Stimulated activated CD4-positive, alpha-beta T cell treated with anti-CD3 and anti-CD28 coated beads, Interleukin-4, amount 100 ng/mL, for 4 hours (primary cell): ENCODE measurements at places on chromosomes 3 and 15.

- DNase-seq = no peak
Measured at GRCh38 chr15:58441376-58442070, 9.7 kb downstream of the LIPC start.

GRCh38 chr15:69857686-69858391 lies 239.9 kb downstream of the TLE3 start:
- DNase-seq = no peak

DNA sequence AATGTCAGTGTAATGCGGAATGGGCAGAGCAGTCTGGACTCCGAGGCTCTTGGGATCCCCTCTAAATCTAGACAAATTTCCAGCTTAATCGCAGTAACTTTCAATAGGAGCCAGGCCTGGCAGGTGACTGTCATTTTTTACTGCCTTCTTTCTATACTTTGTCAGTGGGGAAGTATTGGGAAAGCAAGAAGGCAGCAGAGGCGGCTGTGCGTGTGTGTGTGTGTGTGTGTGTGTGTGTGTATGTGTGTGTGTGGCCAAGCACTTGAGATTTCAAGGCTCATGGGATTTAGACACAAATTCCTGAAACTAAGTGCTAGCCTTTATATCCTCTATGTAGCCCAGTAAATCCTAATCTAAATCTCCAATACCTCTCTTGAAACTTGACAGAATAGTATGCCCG lies 49.3 kb upstream of the ANKRD34C start:
- no peak for DNase-seq

GRCh38 chr3:9100513-9100894 lies 137.2 kb upstream of the RAD18 start:
- no peak for DNase-seq

DNA sequence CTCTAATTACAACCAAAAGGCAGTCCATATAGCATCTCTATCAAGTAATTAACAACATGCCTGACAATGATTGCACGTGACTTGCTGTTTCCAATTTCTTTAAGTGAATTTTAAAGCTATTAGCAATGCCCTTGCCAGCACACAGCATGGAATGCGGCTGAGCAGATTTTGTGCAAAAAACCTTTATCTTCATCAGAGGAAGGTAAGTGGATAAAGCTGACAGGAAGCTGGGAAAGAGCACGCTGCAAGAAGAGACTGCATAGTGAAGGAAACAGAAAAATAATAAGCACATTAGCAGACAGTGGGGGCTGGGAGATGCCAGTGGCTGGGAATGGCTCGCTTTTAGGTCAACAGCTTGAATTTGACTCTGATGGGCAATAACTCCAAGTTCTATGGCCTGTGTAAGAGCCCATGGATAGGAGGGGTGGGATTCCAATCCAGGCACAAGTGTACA lies 138.8 kb downstream of the PDZRN3 start:
- DNase-seq = no peak

DNA sequence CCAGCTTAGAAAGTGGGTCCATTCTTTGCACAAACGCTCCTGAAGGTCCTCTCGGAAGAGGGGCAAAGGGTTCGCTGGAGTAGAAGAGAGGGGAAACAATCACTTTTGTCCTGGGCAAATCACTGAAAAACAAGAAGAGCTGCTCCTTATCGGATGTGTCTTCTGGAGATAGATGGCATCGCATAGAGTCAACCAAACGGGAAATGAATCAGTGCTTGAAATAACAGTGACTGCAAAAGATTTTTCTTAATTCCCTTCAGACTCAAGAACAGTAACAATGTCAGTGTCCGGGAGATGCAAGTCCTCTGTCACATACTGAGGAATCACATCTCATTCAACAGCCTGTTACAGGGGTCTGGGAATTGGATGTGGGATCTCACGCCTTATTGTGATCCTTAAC lies 78.8 kb upstream of the PCSK6 start:
- DNase-seq = no peak

GRCh38 chr3:134126153-134126552 lies 96.4 kb upstream of the SLCO2A1 start:
- no peak for DNase-seq

- DNase-seq = no peak
Measured at GRCh38 chr3:194638991-194639605, 5.9 kb upstream of the TMEM44 start.

GRCh38 chr3:10883478-10884234 lies 67.6 kb downstream of the SLC6A11 start:
- DNase-seq = no peak

- no peak for DNase-seq
Measured at GRCh38 chr15:36183201-36183600, 396.2 kb upstream of the CDIN1 start.

GRCh38 chr15:64500695-64501395 lies 40.5 kb downstream of the ZNF609 start:
- no peak for DNase-seq

- DNase-seq = no peak
Measured at GRCh38 chr15:94674296-94674695, 442.9 kb downstream of the MCTP2 start.

GRCh38 chr3:155778462-155778861 lies 27.6 kb downstream of the C3orf33 start:
- no peak for DNase-seq

DNA sequence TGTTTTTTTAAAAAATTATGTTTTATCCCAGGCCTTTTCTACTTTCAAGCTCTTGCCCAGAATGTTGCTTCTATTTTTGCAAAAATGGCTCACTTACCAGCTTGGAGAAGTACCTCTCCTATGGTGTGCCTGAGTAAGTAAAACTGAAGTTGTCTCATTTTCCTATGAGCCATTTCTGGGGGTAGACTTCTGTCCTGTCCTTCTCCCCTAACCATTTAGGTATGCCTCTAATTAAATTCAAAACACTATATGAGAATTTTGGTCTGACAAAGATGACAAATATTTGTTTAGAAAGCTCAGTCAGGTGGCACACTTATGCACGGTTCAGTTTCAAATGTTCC lies 282.5 kb upstream of the ICE2 start:
- DNase-seq = no peak

DNA sequence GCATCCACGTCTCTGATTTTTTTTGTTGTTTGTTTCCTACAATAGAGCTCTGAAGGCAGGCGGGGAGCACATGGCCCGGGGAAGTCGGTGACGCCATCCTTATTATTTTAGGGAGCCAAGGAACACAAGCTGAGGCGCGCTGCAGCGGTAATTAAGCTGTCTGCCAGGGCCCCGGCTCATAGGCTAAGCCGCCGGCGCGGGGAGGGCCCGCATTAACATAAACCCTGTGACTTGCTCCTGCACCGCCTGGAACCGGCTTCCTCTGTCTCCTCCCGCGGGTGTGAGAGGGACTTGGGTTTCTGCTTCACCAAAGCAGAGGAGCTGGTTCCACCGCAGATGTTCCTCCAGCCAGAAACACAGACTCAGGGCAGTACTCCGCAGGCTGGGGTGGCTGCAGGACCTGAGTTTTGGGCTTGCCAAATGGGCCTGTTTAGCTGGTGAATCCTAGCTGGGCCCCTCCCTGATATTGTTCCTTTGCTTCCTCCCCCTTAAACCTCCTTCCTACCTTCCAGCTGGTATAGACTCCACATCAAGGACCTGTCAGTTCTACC lies 25.3 kb downstream of the ANP32A start:
- peak; percentile 50 for DNase-seq

GRCh38 chr3:136749091-136749490 lies 3.1 kb downstream of the STAG1 start:
- DNase-seq = no peak

DNA sequence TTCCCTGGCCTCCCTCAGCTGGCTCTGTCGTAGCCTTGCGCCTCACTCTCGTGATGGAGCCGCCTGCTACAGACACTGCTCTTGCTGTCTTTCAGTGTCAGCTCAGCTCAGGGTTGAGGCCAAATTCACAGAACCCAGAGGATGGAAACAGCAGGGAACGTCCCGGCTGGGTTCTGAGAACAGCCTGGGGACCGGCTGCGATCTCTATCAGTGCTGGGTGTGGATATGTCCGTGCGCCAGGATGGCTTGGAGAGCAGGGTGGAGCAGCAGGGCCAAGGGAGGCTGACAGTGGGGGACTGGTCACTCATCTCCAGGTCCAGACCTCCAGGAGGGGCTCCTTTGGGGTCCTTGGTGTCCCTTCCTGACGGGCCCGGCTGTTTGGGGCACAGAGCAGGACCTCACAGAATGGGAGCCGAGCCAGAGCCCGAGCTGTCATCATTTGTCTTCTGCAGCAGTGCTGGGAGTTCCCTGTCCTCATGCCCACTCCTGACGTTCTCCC lies 18.4 kb downstream of the KLF15 start:
- no peak for DNase-seq

DNA sequence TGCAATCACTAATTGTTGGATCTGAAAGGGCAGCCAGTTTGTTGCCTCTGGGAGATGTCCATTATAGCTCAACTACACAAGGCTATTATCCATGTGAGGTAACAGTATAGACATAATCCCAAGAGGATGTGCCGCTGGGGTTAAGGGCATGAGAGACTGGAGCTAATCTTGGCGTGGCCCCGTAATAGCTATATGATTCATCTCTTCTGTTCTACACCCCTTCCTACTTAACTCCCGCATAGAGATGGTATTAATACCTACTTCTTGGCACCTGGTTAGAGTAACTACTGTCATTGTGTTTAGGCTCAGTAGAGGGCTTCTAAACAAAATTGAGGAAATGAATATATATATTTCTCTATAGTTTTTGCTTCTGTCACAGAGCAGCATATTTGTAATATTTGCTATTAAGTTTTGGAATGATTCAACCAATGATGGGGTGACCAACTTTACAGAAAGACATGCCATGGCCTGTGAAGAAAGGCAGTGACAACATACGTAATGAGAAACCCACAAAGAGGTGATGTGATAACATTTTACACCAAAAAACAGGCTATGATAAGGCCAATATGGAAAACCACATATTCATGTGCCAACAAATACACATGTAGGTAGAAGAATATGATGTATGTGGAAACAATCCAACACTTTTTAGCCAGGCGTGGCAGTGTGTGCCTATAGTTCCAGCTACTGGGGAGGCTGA lies 76.8 kb upstream of the DPH6 start:
- DNase-seq = no peak

GRCh38 chr3:197516517-197516889 lies 39.3 kb downstream of the BDH1 start:
- DNase-seq = peak; percentile 38

DNA sequence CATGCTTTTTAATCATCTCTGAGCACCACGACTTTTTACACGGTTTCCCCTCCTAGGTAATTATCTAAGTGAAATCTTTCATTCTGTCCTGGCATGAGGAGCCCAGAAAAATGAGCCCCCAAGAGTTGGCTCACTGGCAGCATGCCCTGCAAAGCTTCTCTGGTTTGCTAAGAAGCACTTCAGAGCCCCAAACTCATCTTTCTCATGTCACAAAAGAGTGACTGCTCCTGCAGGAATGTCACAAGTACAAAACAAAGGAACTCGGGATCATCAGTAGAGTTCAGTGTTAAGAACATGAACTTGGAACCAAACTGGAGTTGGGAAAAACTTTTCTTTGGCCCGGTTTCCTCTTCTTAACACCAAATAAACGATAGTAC lies 123.9 kb downstream of the FOXB1 start:
- no peak for DNase-seq

DNA sequence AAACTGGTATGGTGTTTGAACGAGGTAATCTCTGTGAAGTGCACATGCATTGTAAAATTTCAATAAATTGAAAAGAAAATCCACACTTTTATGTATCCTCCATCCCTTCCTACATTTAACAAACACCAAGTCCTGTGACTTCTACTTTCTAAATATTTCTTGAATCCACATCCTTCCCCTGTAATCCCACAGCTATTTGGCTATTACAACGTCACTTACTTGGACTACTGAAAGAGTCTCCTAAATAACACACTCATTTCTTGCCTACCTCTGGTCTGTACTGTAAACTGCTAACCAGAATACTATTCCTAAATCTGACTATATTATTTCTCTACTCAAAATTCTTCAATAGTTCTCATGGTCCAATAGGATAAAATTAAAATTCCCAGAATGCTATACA lies 176.1 kb downstream of the NEK10 start:
- DNase-seq = no peak

DNA sequence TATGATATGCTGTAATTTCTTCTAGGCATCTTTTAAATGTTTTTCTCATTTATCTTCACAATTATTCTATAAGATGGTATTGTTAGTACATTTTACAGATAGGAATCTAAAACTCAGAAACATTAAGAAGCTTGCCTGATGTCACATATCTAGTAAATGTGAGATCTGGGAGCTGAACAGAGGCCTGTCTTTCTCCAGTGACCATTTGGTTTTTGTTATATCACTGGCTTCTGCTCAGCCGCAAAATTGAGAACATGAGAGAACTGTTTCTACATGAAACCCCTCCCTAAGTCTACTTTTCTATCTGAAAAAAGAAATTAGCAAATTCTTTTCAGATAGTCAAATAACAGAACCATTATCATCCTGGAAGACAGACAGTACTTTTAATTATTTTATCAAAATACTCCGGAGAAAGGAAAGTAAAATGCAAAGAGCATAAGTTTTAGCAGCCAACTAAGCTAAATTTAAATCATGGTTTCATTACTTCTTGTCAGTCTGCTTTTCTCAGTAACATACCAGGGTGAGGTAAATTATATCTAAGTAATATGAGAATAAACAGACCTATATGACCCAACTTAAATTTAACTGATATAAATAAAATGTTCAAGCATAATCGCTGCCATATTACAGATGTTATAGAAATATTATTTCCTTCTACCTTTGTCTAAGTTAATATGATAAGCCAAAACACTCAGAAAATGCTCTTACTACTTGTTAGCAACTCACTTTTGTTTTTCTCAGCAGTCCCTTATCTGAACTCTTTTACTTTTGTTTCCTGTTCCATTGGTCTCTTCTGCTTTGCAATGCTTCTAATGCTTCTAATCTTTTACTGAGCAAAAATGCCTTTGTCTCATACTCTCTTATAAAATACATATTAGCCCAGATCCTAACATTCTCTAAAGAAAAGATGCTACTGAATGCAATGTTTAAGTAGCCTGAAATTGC lies 68.0 kb upstream of the MBNL1 start:
- no peak for DNase-seq

- DNase-seq = no peak
Measured at GRCh38 chr15:45702041-45702440, 67.2 kb downstream of the SQOR start.

GRCh38 chr15:90300988-90301706 lies 35.7 kb downstream of the NGRN start:
- DNase-seq = peak; percentile 28

GRCh38 chr3:52093756-52094545 lies 37.6 kb upstream of the DUSP7 start:
- DNase-seq = no peak

DNA sequence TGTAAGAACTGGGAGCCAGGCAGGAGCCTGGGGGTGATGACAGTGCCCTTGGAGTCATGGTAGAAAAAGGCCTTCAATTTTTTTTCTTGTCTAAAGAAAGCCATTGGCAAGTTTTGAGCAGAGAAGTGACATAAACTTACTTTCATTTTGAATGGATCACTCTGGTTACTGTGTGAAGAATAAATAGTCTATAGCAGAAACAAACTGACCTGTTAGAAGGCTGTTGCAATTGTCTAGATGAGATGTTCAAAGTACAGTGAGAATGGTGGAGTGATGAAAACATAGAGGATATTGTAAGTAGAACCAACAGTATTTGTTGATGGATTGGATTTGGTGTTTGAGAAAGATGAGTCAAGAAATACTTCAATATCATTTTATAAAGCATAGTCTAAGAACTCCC lies 439.9 kb downstream of the TBL1XR1 start:
- no peak for DNase-seq
